Activated B cell treated with CpG ODN at 0.5 μM for 24 hours (primary cell): ENCODE measurements at places on chromosomes 11 and 22. TPM values are rescaled to one million over a fixed set of nuclear protein-coding genes. Genes with fewer than 3 reads are reported as not detected.

DNA sequence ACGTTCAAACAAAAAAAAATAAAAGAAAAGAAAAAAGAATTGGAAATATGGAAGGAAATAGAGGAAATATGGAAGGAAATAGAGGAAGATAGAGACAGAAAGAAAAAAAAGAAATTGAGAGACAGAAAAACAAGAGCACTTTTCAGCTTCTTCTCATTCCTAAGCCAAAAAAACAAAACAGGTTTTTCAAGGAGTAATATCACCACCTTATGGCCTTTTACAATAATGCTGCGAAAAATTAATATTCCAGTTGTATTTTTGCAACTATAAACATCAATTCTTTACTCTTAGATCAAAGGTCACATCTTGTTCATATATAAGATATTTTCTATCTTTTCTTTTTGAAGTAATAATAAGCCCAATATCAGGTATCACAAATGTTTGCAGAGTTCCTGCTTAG is 328.3 kb downstream of the FAT3 start:
- H3K4me3 ChIP-seq, result no peak overlapping the region
- no peak overlapping the region for H3K27ac ChIP-seq
- H3K27me3 ChIP-seq, result no peaks in the 10 kb centered on the region
- no peak for DNase-seq
- no peaks in the 10 kb centered on the region for H3K36me3 ChIP-seq

DNA sequence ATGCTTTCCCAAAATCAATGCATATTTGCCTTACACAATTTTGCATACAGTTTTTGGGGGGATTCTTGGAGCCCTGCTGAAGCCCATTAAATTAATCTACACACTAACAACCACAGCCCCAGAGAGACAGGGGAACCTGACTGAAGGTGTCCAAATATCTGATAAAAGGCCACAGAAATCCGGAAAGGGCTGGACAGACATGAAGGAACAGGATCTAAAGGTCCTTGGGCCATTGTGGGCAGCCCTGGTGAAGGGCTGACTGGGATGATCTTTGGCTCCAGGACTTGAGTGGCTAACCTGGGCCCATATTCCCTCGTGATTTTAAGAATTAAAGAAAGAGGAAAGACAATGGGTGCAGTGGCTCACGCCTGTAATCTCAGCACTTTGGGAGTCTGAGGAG is 6.8 kb upstream of the WDR74 start:
- DNase-seq, result no peak
- peaks cover 9% of the 10 kb centered on the region for H3K4me1 ChIP-seq
- no peak overlapping the region for H3K4me3 ChIP-seq
- H3K27me3 ChIP-seq, result no peaks in the 10 kb centered on the region
- H3K27ac ChIP-seq, result no peak overlapping the region
- H3K36me3 ChIP-seq, result peaks cover 2% of the 10 kb centered on the region

OR52H1 gene
- 0.20 and 0.22 TPM in 2 replicates for total RNA-seq

DNA sequence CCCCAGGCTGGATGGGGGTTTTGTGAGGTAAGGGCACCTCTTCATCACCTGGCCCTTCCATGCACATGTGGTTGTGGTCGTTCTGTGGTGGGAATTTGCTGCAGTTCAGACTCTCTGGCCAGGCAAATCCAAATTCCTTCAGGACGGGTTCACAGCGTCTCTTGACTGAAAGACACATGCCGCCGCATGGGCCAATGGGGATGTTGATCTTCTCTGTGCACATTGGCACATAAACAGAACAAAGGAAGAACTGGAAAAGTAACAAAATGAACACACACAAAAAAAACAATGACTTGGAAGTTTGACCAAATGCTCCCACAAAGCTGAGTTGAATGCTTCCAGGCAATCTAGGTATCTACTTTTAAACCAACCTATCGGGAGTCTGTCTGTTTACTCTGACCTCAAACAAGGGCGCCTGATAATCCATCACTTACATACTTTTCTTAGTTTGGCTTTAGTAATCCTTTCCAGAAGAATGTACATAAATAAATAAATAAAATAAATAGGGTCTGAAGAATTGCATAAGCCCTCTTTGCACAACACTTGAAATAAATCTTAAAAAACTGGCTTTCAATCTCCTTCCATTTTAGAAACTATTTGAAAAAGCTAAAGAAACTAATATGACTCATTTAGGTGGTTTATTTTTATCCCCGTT is 2.8 kb downstream of the FZD4 start:
- peaks cover 2% of the 10 kb centered on the region for H3K36me3 ChIP-seq
- no peak overlapping the region for H3K4me3 ChIP-seq
- peaks cover 27% of the 10 kb centered on the region for H3K27me3 ChIP-seq
- no peak for DNase-seq
- H3K27ac ChIP-seq, result no peak overlapping the region
- peaks cover 16% of the 10 kb centered on the region for H3K4me1 ChIP-seq

CCDC15 gene
- total RNA-seq, result 0.51 and 0.71 TPM in 2 replicates

GLYATL2 gene
- not detected in 2 replicates for total RNA-seq

SLC5A1 gene
- not detected in 2 replicates for total RNA-seq

OR10D3 gene
- not detected in 2 replicates for total RNA-seq

GLYATL1 gene
- not detected in 2 replicates for total RNA-seq

MOGAT2 gene
- total RNA-seq, result 0.22 TPM in 1 of 2 replicates, not detected in the other
